Activated CD4-positive, alpha-beta T cell treated with anti-CD3 and anti-CD28 coated beads for 48 hours (primary cell): ENCODE measurements at places on chromosomes 11 and 22.

DNA sequence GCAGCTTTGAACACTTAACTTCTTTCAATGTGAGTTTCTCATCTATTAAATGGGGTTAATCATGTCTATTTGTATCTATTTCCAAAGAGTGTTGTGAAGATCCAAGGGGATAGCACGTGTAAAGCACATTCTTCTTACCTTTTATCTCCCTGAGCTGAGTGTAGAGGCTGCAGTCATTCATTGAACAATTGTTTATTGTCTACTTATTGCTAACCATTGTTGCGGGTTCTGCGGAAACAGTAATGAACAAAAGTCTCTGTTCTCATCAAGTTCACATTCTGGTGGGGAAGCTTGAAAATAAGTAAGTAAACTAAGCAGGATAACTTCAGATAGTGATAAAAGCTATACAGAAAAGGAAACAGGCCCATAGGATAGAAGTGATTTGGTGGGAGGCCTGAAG, 27.4 kb upstream of the PLET1 start:
- no peak for DNase-seq

DNA sequence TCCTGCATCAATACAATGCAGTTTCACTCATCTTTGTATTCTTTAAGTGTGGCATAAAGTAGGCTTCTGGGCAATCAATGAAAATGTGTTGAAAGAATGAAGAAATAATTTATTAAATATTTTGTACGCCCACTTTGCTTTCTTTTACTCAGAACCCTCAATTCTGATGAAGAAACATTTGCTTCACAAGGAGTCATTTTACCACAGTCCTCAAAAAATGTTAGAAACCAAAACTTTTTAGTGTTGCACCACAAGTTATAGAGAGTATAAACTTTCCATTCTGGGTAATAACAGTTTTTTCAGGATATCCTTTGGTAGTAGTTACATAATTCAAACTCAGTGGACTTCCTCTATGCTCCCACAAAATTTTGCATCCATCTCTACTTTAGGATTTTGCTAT, 360.5 kb downstream of the DLG2 start:
- no peak for DNase-seq

DNA sequence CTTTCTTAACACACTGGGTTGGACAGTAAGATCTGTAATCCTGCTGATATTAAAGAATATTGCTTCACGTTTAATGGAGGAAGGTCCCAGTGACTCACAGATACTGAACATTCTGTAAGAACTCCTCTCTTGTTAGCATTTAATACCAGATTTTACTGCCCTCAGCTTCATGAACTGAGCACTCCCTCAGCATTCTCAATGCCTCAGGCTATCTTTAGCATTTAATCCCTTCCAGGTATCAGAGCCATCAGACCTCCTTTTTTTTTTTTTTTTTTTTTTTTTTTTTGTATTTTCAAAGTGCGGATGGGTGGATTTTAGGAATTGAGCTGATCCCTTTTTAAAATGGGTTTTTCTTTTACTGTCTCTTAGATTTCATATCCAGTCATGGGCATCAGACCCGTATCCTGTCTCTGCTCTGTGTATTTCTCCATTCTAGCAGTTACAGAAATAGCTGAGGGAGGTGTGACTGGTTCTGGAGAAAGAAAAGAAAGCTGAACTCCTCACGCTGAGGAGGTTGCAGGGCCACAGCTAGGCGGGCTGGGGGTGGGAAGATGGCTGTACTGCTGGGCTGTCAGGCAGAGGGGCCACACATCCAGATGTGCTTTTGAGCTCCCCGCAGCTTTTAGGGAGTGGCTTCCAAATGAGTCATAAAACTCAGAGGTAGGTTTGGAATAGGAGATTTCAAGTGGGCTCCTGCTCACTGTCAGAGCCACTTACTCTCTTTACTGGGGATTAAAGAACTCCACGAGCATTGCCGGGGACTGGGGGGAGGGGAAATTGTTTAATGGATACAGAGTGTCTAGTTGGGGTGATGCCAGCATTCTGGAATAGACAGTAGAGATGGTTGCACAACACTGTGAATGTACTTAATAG, 97.0 kb downstream of the SYT9 start:
- DNase-seq: no peak

DNA sequence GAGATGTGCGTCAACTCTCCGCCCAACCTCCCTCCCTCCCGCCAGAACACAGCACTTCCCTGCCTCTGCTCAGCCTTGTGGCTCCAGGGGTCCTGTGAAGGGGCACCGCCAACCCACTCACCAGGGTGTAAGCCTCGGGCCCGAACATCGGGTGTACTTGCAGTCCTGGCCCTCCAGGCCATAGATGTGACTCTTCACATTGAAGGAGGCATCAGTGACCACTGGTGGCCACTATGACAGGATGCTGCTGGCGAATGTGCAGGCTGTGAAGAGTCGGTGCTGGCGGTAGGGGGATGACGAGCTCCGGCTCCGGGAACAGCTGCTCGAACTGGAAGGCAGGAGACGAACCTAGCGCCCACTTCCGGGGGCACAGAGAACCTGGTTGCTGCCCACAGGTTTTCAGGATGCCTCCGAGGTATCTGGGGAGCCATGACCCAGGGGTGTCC, 97.4 kb downstream of the MED15 start:
- no peak for DNase-seq

GRCh38 chr11:86174101-86175046, 70.2 kb upstream of the EED start:
- DNase-seq: no peak

- DNase-seq: no peak
These were observed 32.2 kb upstream of the PTPRJ start for GRCh38 chr11:47948137-47948536.

GRCh38 chr11:111448831-111449557, 63.2 kb downstream of the BTG4 start:
- DNase-seq: no peak

DNA sequence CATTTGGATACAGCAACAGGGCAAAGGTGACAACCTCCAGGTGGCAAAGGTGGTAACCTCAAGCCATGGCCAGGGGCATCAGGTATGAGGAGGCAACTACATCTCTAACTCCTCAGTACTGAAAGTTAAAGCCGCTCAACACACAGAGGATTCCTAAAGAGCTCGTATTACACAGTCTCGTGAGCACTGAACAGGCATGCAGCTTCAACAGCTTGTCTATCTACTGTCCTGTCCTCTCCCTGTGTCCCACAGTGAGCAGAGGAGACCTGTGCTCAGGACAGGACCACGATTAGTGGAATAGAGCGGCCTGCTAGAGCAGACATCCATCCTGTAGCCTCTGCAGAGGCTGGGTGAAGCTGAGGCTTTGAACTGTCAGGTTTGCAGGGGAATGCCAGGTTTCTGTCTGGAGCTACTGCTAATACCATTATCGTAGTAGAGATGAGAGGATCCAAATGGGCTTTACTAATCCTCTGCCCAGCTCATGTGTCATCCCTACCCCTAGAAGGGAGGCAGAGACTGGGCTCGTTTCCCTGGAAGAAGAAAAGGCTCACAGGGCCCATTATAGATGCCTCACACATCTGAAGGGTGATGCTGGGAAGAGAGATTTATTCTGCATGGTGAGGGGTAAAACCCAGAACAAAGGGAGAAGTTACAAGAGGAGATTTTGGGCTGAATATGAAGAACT, 415.2 kb downstream of the LARGE1 start:
- no peak for DNase-seq

- no peak for DNase-seq
These were observed 95.3 kb downstream of the NTM start for GRCh38 chr11:131465746-131466145.
